GM23338 (cell line): ENCODE measurements at places on chromosomes 12 and 14. TPM values are rescaled to one million over a fixed set of nuclear protein-coding genes. Genes with fewer than 3 reads are reported as not detected.

The PIWIL1 gene
- not detected in 2 replicates for polyA plus RNA-seq

The TBX5 gene
- not detected in 2 replicates for polyA plus RNA-seq

The INSM2 gene
- polyA plus RNA-seq = not detected in 2 replicates

The CCDC177 gene
- 0.18 and 0.38 TPM in 2 replicates for polyA plus RNA-seq
